Neural crest cell (in vitro differentiated cells): ENCODE measurements at places on chromosomes 7 and 10. TPM values are rescaled to one million over a fixed set of nuclear protein-coding genes. Genes with fewer than 3 reads are reported as not detected.

The ACSM6 gene
- not detected in 2 replicates for total RNA-seq

The DCLRE1A gene
- total RNA-seq = 19.2 and 19.4 TPM in 2 replicates

DNA sequence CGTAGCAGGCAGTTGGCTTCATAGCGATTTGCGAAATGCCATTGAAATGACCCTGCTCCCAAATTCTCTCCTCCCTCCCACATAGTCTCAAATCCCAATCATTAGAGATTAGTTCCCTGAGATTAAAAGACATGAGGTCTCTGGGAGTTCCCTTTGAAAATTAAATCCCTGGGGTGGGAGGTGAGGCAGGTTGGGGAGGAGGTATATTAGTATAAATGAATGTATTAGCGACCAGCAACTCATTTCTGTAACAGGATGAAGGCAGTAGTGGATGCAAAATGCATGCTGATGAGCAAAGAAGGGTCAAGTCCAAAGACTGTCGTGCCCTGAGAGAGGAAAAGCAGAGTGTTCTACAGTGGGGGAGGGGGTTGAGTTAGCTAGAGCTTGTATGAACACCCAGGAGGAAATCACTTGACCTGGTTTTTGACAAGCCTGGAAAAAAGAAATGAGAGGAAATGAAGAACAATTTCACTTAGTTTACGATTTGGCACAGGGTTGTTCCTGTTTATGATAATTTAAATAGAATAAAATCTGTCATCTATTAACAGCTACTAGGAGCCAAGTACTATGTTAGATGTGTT is 79.6 kb upstream of the MTPN start:
- H3K4me3 ChIP-seq = no peak overlapping the region
- no peak for DNase-seq
- peaks cover under 1% of the 10 kb centered on the region for H3K27me3 ChIP-seq
- peaks cover 4% of the 10 kb centered on the region for H3K4me1 ChIP-seq
- H3K36me3 ChIP-seq = no peaks in the 10 kb centered on the region
- H3K27ac ChIP-seq = no peak overlapping the region

DNA sequence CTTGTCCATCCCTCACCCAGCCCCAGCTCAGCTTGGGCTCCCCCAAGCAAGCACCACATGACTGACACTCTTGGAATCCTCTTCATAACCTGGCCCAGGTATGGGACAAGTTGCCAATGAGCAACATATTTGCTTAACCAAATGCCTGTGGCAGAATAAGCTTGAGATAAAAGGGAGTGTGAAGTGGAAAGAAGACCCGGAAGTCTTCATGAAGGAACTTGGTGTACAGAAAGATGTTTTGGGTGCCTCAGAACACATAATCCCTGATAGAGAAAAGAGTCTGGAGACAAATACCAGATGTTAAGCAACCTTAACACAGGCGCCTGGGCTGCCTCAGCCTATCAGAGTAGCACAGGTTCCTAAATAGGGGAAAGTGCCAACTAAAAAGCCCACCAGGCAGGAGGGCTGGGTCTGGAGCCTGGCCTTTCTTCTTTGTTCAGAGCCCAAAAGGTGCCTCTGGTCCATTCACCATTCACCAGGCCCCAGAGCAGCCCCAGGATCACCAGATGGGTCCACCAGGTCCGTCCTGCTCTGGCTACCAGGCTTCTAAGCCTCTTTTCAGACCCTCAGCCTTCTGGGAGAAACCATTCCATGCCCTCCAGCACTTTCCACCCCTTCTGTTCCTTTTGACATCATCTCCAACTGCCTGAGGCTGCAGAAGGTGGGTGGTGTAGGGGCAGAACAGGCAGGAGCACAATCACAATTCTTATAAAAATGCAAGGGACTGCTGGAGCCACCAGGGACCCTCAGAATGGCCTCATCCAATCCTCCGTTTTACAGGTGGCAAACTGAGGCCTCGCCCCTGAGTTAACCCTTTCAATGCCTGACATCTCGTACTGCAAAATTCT is 22.6 kb downstream of the KCNMA1 start:
- H3K4me1 ChIP-seq = peaks cover 7% of the 10 kb centered on the region
- H3K27me3 ChIP-seq = peaks cover 3% of the 10 kb centered on the region
- H3K4me3 ChIP-seq = no peak overlapping the region
- no peak for DNase-seq
- H3K36me3 ChIP-seq = no peaks in the 10 kb centered on the region

GRCh38 chr10:45163315-45163975 is 152.0 kb downstream of the OR13A1 start:
- no peak overlapping the region for H3K27ac ChIP-seq
- DNase-seq = no peak
- no peaks in the 10 kb centered on the region for H3K4me1 ChIP-seq

- peaks cover 32% of the 10 kb centered on the region for H3K4me1 ChIP-seq
- no peak for DNase-seq
- peaks cover 70% of the 10 kb centered on the region for H3K27me3 ChIP-seq
Observed at GRCh38 chr10:47383261-47384147, 589 bp downstream of the ZNF488 start.

DNA sequence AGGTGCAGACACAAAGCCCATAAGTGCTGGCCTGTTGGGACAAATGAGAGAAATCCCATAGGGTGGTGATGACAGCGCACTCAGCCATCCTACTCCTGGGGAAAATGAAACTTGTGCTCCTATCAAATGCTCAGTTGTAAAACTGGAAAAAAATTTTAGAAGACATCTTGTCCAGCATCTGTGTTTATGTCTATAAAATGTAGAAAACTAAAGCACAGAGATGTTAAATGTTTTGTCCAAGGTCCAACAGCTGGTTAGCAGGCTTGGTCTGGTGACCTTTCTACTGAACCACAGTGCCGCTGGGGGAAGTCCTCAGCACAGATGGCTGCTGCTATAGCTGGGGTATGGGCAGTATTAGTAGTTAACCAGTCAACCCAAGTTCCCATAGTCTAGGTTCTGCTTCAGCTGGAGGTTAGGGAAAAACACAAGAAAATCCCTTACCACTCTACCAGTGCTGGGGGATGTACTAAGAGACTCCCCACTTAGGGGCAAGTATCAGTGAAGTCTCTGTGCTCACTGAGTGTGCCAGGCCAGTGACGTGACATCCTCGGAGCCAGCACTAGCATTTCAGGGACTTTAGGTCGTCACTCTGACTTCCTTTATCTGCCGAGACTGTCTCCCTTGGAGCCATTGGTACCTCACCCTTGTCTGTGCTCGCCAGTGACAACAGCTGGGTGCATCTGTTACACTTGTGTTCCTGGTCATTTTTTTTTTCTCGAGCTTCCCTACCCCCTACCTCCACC is 1.9 kb downstream of the TSPAN33 start:
- peak overlapping the region; percentile 86 for H3K4me3 ChIP-seq
- no peaks in the 10 kb centered on the region for H3K36me3 ChIP-seq
- H3K27ac ChIP-seq = no peak overlapping the region

GRCh38 chr10:71239946-71240795 is 27.8 kb downstream of the UNC5B start:
- no peak for DNase-seq
- H3K27ac ChIP-seq = no peak overlapping the region
- peak overlapping the region; percentile 18 for H3K4me3 ChIP-seq
- H3K4me1 ChIP-seq = peaks cover 37% of the 10 kb centered on the region
- H3K36me3 ChIP-seq = no peaks in the 10 kb centered on the region
